ENCODE measurements at places on chromosomes 5 and 9.
A peak's percentile ranks its signal among the peaks of the same experiment; 100 is the strongest.

DNA sequence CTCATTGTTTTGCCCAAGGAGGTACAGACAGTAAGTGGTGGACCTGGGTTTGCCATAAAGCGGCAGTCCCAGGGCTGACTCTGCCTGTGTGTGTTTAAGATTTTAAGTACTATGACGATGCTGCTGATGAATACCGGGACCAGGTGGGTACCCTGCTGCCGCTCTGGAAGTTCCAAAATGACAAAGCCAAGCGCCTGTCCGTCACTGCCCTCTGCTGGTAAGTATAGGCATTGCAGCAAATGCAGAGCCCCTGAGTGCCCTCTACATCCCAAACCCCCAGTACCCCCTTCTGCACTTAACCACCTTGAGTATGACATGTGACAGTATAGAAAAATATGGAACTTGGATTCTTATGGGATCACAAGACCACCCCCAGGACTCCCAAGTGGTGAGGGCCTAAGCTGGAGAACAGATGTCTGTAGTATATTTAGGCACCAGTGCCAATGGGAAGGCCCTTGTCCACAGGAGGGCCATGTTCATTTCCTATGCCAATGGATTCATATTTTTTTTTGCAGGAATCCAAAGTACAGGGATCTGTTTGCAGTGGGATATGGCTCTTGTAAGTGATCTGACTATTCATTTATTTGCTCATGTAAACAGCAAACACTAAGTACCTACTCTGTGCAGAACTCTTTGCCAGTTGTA lies 22.0 kb downstream of the ENHO start:
- peak; percentile 55 for DNase-seq

GRCh38 chr9:110048976-110049698 lies 158.8 kb downstream of the C9orf152 start:
- DNase-seq = peak; percentile 41

DNA sequence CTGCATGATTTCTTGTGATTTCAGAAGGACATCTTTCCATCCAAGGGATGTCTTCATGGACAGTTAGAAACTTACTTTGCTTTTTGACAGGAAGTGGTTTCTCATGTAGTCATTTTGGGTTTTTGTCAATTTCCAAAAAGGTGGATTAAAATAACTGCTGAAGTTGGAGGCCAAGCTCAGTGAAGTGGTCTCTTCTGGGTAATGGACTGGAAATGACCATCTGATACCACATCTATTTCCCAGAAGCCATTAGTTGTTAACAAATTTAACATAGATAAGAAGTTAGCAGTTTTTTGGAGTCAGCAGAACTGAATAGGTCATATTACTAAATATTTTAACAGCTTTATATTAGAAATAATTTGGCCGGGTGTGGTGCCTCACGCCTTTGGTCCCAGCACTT lies 86.2 kb upstream of the MYO10 start:
- no peak for DNase-seq

DNA sequence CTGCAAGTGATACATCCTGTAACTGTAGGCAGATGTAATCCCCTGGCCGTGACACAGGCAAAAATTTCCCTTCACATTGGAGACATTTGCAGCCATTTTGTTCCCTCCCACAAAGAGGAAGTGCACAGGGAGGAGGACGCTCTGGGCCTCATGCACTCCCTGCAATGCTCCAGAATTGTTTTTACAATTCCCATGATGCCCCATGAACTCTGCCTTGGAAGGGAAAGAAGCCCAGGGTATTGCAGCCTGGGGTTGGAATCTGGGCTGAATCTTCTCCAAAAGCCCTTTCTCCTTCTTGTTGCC lies 491.7 kb downstream of the CCDC171 start:
- no peak for DNase-seq

- no peak for DNase-seq
Measured at GRCh38 chr9:135210676-135211523, 123.4 kb downstream of the OLFM1 start.

DNA sequence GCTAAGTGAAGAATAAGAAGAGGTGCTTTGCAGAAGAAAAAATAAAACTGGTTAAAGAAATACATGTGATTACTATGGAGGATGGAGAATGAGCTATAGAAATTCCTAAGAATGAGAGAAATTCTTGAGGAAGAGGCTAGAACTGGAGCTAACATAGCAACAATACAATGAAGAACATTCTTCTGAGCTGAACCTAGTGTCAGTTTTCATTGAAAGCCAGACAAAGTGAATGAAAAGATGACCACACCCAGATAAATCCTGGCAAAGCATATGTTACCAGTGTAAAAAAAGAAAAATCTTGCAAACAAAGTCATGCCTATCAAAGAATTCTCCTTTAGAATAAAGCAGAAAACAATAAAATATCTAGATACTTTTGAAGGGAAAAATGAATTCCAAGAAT lies 39.6 kb downstream of the SGCD start:
- no peak for DNase-seq

GRCh38 chr5:142643634-142644033 lies 42.3 kb downstream of the FGF1 start:
- no peak for DNase-seq
